ENCODE measurements at places on chromosomes 5 and 9.

DNA sequence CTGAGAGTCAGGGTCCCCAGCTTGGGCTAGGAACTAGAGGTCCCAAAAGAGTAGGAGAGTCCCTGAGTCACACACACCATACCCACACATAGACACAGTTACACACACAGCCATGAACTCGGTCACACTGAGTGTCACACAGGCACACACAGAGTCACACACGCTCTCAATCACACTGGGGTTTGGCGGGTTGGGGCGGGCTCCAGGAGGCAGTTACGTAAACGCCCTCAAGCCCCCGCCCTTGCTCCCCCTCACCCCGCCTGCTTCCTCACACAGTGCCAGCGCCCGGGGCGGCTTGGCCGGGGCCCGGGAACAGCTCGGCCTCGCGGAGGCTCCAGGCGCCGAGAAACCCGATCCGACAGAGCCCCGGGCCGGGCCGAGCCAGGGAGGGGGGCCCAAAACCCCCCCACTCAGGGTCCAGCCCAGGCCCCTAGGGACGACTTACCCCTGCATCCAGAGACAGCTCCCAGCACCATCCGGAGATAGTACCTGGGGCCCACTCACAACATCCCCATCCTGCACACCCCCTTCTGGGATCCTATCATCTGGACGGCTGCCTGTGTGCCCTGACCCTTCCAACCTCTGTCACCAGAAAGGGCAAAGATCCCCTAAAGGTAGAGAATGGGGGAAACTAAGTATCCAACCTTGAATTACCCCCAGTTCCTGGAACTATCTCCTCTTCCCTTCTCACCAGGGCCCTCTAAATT lies 3.5 kb upstream of the CNTFR start:
- peak; percentile 43 for DNase-seq

DNA sequence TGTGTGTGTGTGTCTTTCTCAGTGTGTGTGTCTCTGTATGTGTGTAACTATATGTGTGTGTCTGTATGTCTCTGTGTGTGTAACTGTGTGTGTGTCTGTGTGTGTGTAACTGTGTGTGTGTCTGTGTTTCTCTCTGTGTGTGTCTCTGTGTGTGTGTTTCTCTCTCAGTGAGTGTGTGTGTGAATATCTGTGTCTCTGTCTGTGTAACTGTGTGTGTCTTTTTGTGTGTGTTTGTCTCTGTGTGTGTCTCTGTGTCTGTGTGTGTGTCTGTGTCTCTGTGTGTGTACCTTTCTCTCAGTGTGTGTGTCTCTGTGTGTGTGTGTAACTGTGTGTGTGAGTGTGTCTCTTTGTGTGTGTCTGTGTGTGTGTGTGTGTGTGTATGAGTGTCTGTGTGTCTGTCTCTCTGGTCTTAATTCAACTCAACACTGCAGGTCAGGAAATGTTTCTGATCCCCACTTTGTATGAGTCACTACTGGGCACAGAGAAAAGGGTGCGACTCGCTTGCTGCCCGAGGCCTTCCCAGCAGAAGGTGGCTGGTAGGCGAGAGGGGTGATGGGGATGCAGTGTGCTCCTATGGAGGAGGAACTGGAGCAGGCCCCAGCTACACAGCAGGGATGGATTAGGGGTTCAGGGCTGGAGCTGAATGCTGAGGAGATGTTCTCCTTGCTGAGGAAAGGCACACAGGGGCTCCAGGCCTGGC lies 52.1 kb downstream of the NSG2 start:
- DNase-seq: no peak

GRCh38 chr5:10838038-10838437 lies 77.0 kb upstream of the DAP start:
- DNase-seq: no peak

GRCh38 chr5:139574641-139575312 lies 13.6 kb downstream of the UBE2D2 start:
- DNase-seq: peak; percentile 30

DNA sequence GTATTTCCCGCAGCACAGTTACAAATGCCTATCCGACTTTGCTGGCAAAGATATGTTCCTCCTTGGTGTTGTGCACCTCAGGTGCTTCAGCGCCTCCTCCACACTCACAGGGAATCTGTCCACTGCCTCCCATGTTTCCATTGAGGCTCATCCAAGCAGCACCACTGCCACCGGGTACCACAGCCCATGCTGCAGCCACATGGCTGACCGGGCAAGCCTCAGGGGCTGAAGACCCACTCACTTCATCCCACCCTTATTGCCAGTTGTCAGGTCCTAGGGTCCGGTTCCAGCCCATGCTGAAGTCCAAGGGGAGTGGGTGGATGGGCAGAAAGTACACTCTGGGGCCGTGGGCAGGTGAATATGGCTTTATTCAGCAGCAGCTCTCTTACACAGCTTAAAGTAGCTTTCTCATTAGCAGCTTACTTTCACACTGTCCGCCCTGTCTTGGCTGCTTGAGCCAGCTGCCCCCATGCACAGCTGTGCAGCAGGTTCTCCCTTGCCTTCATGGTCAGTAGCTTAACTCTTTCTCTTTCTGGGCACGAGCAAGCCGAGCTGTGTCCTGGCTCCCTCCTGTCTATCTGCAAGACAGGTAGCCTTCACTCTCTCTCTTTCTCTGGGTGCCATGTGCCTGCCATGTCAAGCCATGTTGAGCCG lies 1052.3 kb downstream of the PTPRD start:
- DNase-seq: no peak

DNA sequence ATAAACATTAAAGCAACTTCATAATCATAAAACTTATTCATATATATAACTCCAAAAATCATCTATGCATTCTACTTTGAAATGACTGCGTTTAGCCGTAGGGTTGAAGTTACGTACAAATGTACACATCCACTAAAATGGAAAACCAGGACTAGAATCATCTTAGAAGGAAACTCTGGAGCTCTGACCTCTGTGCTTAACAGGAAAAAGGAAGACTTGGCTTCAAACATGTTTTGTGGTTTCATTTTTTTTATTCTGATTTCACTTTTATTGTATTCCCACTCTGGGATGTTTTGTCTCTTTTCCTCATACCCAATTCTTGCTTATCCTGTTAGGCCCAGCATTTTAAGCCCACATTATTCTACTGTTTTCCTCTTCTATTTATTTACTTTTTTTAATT lies 44.9 kb downstream of the GRAMD2B start:
- no peak for DNase-seq

- DNase-seq: no peak
These were observed 132.9 kb downstream of the FBN2 start for GRCh38 chr5:128405159-128405558.

- no peak for DNase-seq
These were observed 67.7 kb downstream of the ABCA1 start for GRCh38 chr9:104860263-104860662.

DNA sequence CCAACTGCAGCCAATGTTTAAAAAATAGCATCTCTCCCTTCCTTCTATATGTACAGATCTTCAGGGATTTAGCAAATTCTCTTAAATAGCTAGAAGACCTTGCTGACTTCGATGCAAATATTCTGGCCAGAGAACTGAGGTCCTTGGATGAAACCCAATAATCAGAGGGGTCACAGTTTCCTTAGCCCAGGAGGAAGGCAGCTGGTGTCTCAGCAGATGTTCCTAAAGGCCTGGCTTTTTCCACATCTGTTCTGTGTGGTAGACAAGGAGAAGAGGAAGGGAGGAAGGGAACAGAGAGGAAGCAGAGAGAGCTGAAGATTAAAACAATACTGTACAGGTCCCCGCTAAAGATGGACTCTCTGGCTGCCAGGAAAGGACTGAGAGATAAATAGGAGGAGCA lies 33.1 kb downstream of the BOD1 start:
- DNase-seq: no peak

DNA sequence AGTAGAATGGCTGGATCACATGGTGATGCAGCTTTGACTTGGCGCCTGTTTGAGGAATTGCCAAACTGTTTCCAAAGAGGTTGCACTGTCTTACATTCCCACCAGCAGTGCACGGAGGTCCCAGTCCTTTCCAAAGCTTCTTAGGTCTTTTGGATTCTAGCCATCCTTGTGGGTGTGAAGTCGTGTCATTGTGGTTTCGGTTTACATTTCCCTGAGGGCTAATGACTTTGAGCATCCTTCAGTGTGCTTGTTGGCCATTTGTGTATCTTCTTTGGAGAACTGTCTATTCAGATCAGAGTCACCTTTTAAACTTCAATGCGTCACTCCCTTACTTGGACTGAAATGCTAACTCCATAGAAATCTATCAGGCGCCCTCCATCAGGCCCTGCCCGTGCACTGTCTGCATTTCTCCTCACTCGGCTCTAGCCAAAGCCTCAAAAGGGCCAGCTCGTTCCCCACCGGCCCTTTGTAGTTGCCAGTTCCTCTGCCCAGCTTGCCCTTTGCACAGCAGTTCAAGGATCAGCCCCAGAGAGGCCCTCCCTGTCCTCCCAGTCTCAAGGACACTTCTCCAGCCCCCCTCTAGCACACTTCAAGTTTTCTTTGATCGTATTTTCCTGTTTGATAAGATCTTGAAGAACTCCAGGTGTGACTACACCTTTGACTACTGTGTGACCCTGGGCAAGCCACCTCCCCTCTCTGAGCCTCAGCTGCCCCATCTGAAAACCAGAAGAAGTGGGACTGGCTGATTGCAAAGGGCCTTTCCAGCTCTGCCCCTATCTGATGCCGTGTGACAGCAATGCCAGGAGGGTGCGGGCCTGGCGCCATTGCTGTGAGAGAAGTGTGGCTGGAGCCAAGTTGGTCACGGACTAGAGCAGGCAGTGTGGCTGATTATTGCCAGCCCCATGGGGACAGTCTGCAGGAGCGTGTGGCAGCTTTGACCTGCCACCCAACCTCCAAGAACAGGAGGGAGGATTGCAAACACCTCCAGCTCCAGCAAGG lies 5.6 kb downstream of the HRH2 start:
- no peak for DNase-seq

DNA sequence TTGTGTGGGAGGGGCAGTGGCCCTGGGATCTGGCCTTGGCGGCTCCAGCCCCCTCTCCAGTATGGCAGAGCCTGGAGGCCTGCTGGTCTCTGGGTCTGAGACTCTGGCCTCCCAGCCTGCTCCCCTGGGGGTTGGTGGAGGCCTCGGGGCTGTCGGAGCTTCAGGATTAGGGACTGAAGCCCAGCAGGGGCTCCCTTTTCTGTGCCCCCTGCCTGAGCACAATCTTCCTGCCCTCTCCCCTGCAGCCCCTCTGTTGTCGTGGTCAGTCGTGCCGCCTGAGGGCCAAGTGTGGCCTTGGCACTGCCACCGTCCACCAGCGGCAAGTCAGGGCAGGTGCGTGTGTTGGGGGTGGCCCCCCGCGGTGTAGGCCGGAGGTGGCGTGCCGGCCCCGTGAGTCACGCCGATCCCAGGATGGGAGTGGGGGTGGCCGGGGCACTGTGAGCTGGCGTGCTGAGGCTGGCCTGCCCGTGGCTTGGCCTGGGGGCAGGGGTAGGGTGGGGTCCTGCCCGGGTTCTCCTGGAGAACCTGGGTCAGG lies 53.6 kb downstream of the RXRA start:
- no peak for DNase-seq

GRCh38 chr5:181151146-181151545 lies 3.8 kb downstream of the OR2V2 start:
- no peak for DNase-seq

- no peak for DNase-seq
These were observed 403.1 kb downstream of the TLE4 start for GRCh38 chr9:79974806-79975422.

DNA sequence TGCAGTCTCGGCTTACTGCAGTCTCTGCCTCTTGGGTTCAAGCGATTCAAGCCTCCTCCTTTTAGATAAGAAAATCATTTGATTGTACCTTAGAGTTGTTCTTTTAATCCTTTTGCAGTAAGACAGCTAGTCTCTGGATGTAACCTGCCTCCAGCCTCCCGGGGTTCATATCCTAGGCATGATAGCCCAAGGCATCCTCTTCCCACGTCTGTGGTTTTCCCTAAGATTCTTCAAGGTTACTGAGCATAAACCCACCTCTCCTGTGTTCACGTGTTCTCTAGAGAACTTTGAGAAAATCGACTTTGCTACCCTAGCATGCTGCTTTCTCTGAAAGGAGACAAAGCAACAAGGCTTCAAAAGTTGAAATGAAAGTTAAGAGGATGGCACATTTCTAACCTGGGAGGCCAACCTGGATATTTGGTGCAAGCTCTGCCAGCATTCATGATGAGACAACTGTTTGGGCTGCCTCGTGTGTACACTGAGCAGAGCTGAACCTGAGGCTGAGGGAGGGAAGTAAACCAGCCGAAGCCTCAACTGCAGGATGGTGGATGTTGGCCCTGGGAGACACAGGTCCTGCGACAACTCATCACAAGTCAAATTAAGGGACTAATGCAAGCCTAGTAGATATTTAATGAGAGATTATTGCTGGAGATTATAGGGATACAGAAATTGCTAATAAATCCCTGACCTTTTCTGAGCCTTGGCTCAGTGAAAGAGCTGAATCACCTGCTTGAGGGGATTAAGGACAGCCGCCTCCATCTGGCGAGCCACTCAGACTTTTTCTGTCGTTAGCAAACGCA lies 261.8 kb downstream of the ARHGAP26 start:
- no peak for DNase-seq

GRCh38 chr5:10543585-10544040 lies 20.3 kb upstream of the ANKRD33B start:
- no peak for DNase-seq

DNA sequence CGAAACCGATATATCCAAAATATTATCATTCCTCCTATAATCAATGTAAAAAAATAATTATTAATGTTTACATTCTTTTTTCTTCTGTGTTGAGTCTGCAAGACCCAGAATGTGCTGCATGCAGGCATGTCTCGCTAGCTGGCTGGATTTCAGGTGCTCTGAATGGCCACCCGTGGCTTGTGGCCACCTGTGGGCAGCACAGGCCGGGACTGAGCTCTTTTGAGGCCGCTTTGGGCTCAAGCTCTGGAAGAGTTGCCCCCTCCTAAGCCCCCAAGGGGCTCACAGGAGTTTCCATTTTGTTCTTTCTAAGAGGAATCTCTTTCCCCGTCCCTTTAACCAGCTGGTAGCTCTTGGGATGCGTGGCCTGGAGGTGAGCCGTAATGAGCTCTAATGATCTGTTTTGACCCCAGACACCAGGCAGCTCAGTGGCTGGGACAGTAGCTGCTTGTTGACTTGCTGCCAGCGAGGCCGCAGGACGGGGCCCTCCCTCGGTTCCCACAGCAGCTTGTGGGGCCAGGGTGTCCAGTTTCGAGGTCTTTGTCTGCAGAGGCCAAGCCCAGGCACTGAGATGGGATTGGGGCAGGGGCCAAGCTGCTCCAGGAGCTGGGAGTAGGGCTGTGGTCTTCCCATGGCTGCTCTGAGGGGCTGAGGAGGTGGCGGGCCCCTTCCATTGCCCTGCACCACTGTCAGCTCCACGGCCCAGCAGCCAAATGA lies 20.8 kb downstream of the ASS1 start:
- DNase-seq: no peak

GRCh38 chr9:122948313-122948712 lies 7.5 kb downstream of the RABGAP1 start:
- DNase-seq: no peak

Data from DND-41 (cell line).